ENCODE measurements at places on chromosomes 6 and 20.
A peak's percentile ranks its signal among the peaks of the same experiment; 100 is the strongest.

DNA sequence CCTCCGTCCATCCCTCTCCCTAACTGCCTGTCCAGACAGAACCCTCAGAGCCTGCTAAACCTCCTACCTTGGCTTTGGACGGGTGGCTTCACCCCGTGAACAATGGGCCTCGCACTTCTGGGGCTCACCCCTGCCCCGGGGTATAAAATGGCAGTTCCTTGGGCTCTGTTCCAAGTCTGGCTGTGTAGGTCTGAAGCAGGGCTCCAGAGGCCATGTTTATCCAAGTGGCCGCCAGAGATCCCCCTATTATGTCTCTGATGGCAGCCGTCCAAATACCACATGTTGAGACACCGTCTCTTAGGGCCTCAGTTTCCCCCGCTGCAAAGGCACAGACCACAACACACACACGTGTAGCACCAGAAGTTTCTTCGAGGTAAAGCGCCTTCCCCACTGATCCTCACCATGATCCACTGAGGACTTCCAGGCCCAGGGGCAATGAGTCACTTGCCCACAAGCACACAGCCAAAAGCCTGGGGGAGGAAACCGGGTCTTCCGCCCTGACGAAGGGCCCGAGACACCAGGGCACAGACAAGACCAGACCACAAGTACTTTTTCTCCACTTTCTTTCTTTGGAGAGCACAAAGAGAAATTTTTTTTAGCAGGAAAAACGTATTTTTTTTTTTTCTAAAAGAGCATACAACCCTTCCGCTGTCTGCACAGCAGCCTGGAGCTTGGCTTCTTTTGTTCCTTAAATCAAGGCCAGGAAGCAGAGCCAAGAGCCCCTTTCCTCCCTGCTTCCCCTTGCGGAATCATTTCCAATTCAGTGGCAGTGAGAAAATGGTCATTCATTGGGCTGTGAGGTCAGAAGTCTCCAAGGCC, 11.8 kb downstream of the CPNE5 start:
- DNase-seq, result no peak

DNA sequence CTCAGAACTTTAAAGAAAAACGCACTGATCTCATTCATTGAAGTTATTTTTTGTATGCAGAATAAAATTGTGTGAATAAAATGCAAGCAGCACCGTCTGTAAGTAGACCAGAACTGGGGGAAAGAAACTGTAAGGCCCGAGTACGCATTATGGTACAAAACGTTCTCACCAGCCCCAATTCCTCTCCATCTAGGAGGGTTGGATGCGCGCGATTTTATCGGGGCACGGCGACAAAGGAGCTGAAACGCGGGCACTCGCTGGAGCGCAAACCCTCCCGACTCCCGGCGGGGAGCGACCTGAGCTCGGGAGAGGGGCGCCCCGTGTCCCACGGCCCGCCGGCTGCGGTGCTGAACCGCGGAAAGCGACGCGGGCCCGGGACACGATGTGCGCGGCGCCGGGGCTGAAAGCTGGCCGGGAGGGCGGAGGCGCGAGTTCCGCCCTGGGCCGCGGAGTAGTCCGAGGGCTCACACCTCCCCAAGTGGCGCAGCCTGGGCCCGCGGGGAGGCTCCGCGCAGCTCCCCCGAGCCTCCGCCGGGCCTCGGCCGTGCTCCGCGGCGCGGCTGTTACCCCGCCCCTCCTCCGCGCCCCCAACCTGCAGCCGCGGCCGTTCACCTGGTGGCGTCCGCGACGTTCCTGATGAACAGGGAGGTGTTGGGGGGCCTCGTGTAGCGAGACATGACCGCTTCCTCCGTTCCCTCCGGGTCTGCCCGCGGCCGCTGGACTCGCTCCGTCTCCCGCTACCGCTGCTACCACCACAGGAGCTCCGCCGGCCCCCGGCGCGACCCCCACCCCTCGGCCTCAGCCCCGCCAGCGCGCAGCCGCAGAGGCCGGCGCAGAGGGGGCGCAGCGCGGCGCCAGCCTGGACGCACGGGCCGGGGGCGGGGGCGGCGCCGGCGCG, at the start of gene SRSF12:
SRSF12 (minus strand) TSS at position 861 of the 898 bp plus-strand sequence; CDS start at position 677, 184 bp downstream.
- DNase-seq, result no peak

- DNase-seq, result no peak
Measured at GRCh38 chr20:49620364-49621240, 52.7 kb upstream of the PTGIS start.

DNA sequence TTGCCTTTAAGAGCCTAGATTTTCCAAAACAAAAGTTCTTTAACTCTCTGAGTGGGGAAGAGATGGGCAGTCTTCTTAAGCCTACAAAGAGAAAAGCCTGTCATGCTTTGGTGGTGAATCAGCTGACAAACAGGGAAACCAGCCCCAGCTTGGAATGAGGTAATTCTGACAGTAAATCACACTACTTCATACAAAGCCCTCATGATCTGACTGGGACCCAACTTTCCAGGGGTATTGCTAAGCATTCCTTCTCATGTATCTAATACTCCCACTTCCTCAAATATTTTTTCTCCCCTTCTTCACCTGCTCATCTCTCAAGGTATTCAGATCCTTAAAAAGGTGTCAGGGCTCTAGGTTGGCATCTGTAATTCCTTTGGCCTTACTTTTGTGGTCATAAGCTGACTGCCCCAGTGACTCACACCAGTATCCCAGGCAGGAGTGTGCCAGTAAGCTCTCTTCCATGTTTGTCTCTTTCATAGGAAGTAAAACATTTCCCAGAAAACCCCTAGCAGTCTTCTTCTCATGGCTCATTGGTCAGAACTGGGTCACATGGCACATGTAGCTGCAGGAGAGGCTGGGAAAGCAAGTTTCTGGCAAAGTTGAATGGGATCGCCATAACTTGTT, 15.0 kb upstream of the TBC1D22B start:
- no peak for DNase-seq

- DNase-seq, result peak; percentile 46
Measured at GRCh38 chr20:12331236-12331635, 413.5 kb downstream of the BTBD3 start.

GRCh38 chr6:146543211-146543939, at the start of gene RAB32:
Gene RAB32 (plus strand): TSS chr6:146543833. CDS start chr6:146543872, 39 bp downstream.
- DNase-seq, result no peak

DNA sequence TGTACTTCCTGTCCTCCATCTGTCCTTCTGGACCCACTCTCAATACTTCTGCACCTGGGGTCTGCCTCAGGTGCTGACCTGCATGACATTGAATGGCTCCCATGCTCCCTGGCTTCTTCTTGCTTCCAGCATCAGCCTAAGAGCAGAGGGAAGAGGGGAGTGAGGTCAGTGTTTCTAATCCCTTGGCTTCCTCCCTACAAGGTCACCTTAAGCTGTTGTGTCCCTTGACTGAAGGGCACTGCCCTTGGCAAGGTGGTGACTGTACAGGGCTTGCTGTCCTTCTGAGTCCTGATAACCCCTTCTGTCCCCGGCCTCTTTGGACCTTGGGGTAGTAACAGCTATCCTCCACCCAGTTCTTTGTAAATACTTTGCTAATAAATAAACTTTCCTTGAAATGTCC, 9.6 kb downstream of the HLA-DMB start:
- no peak for DNase-seq

GRCh38 chr6:31353384-31353945, 3.5 kb downstream of the HLA-B start:
- no peak for DNase-seq

DNA sequence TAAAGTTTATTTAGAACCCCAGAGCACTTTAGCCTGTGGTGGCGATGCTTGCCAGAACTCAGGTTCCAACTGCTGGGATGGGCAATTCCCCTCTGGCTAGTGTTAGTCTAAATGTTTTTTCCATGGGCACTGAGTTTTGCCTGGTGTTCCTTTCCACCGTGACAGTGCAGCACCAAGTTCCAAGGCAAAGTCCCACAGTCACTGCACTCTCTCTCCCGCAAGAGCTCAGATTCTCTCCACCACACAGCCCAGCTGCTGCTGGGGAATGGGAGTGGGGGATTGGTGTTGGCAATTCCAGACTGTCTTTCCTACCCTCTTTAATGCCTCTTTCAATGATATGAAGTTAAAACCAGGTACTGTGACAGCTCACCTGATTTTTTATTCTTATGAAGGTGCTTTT, 247.6 kb downstream of the ALDH8A1 start:
- DNase-seq, result no peak

GRCh38 chr6:149965194-149966020, 1.7 kb downstream of the ULBP1 start:
- DNase-seq, result no peak

DNA sequence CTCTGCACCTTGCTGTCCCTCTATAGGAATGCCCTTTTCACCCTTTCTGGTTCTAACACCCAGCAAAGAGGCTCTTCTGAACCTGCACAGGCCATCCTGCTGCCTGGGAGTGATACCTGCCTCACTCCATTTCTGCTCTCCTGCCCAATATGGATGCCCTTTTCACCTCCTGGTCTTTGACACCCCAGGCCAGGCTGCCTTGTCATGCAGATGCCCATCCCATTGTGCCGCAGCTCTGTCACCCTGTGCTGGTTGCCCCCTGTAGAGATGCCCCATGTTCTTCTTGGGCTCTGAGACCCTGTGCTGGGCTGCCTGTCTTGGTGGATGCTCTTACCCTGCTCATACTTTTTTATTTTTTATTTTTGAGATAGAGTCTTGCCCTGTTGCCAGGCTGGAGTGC, 95.3 kb downstream of the CDKAL1 start:
- DNase-seq, result no peak

GRCh38 chr6:160766657-160766988, 64.6 kb downstream of the PLG start:
- DNase-seq, result no peak

GRCh38 chr20:24453869-24454268, 15.6 kb upstream of the SYNDIG1 start:
- DNase-seq, result no peak

- DNase-seq, result no peak
Measured at GRCh38 chr6:50961611-50962010, 142.9 kb downstream of the TFAP2B start.

DNA sequence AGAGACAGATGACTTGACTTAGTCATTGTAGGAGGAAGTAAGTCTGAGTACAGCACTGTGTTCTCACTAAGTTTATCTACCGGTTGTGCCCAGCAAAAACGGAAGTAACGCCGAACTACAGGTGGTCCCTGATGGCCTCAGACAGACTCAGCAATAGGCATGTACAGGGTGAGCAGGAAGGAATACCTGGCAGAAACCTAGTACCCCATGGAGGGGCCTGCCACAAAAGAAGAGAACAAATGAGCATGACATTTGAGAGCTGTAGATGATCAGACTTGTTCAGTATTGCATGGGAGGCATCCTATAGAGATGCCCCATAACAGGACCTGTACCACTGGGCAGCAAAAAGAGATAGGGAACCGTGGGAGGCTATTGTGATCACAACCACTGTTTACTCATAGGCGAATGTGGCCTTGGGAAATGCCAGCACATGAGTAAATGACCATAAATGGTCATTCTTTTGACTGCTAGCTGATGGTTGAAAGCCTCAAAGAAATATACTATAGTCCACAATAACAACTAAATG, 106.4 kb upstream of the TAB2 start:
- DNase-seq, result no peak

GRCh38 chr6:74415056-74415455, 719.1 kb downstream of the CD109 start:
- DNase-seq, result no peak

GRCh38 chr6:12610862-12611261, 105.7 kb upstream of the PHACTR1 start:
- no peak for DNase-seq

GRCh38 chr20:34415079-34415478, 52.0 kb downstream of the ITCH start:
- no peak for DNase-seq

DNA sequence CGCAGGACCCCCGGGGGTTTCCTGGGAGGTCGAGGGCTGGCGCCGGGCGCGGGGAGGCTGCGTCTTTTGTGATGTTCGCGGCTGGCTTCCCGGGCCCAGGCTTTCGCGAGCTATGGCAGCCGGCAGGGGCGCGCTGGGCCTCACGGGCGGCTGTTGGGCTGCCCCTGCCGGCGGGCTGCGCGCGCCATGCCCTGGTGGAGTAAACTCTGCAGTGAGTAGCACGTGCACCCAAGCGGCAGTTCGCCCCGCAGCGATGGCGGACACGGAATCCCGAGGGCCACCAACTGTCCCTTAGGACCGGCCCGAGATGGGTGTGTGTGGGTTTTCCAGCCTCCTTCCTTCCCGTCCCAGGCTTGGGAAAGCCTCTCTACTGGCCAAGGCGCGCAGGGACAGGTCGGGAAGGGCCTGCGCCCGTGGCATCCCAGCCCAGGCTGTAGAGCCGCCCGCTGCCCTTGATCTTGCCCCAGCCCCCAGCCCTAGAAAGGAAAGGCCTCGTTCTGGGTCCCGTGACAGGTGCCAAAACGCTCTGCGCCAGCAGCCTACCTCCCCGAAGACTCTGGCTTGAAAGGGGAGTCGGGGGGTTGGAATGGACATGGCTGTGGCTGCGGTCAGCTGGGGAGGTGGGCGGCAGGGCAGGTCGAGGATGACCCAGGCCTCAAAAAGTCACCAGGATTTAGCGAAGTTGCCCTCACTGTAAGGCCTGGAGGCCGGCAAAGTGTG, 49.7 kb downstream of the ZBTB2 start:
- no peak for DNase-seq

DNA sequence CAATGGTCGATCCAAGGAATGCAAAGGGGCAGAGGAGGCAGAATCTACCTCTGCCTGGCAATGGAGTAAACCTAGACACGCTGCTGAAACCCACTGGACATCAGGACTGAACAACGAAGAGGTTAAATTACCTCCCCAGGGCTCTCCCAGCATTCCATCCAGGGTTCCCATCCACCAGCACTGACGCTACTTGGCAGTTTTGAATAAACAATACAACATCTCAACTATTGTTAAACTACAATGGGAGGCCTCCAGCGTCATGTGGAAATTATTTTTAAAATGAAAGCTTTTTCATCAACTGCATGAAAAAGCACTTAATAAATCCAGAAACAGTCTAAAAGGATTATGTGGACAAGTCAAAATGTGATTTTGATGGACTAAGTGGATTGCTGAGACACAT, 96.8 kb upstream of the NHSL1 start:
- DNase-seq, result no peak

GRCh38 chr6:3269281-3269975, 10.7 kb downstream of the PSMG4 start:
- DNase-seq, result no peak

- DNase-seq, result no peak
Measured at GRCh38 chr6:97067045-97067444, 142.5 kb downstream of the KLHL32 start.

DNA sequence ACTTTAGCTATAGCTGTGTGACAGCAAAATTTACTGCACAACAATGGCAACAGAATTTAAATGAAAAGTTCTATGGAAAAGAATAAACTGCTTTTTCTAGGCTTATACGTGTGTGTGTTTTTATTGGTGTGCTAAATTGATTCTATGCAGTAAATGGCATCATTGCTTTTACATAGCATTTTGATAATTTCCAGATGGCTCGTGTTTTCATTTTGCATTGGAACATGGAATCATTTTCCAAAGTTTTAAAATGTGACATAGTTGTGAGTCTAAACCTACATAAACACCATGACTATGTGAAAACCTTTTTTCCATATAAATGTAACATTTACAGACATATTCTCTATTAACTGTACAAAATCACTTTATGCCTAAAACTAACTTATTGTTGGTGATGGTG, 127.8 kb downstream of the SIM1 start:
- no peak for DNase-seq

DNA sequence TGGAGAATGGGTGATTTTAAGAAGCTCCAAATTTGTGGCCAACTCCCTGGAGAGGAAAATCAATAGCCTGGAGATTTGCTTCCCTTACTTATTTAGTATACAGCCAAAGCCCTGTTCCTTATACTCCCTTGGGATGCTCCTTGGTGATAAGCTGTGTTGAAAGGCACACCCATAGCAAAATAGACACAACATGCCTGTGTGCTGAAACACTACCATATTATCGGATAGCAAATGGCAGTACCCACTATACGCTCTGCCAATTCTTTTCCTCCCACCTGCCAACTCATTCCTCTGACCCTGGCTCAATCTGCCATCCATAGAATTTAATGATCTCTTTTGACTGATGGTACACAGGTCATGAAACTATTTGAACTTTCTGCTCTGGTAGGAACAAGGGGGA, 98.2 kb downstream of the CLIC5 start:
- DNase-seq, result no peak

Measured in NCI-H2029 (cell line).